IMR-90 (cell line): ENCODE measurements at places on chromosomes 2 and 18. TPM values are rescaled to one million over a fixed set of nuclear protein-coding genes. Genes with fewer than 3 reads are reported as not detected.

- no peaks in the 10 kb centered on the region for H3K27me3 ChIP-seq
- no peak overlapping the region for H3K4me3 ChIP-seq
- H3K36me3 ChIP-seq, result peaks cover 56% of the 10 kb centered on the region
- H3K4me1 ChIP-seq, result peaks cover 7% of the 10 kb centered on the region; the same call in 1 of the 2 replicates
These were observed 262.7 kb downstream of the TWIST2 start for GRCh38 chr2:239110595-239111048.

- peaks cover 2% of the 10 kb centered on the region; the same call in 1 of the 2 replicates for H3K4me1 ChIP-seq
- DNase-seq, result no peak
- H3K27me3 ChIP-seq, result no peaks in the 10 kb centered on the region
These were observed 65.2 kb upstream of the CRIM1 start for GRCh38 chr2:36290306-36290856.

GRCh38 chr2:224688997-224689396 lies 27.2 kb downstream of the CCDC195 start:
- no peak overlapping the region for H3K4me3 ChIP-seq
- no peaks in the 10 kb centered on the region for H3K4me1 ChIP-seq
- H3K27ac ChIP-seq, result no peak overlapping the region

- peak; percentile 90 for DNase-seq
- peak within 1 kb of the TSS; percentile 78 for H3K27ac ChIP-seq
- H3K36me3 ChIP-seq, result peaks cover 21% of the 10 kb centered on the region
- no peaks in the 10 kb centered on the region for H3K27me3 ChIP-seq
- peaks cover 5% of the 10 kb centered on the region for H3K4me1 ChIP-seq
These were observed at the start of gene AGBL5 for GRCh38 chr2:27050996-27051901. Gene AGBL5 (plus strand): TSS chr2:27051668. CDS start chr2:27052959, 1,291 bp downstream.

DNA sequence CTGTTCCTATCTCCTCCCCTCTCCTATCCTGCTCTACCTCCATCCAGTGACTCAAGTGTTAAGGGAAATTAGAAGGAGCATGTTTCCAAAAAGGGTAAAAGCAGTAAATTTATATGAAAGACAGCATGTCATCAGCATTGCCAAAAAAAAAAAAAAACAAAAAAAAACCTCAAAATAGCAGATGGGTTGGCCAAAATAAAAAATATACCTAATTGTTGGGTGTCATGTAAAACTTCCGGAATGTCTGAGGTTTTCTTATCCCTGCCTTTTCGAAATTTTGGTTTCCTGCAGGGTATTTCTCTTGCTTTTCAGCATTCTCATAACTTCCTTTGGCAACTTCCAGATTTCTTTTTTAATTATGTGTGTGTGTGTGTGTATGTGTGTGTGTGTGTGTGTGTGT lies 241.6 kb upstream of the FN1 start:
- no peaks in the 10 kb centered on the region for H3K36me3 ChIP-seq
- H3K4me3 ChIP-seq, result no peak overlapping the region
- no peak overlapping the region for H3K27ac ChIP-seq

DNA sequence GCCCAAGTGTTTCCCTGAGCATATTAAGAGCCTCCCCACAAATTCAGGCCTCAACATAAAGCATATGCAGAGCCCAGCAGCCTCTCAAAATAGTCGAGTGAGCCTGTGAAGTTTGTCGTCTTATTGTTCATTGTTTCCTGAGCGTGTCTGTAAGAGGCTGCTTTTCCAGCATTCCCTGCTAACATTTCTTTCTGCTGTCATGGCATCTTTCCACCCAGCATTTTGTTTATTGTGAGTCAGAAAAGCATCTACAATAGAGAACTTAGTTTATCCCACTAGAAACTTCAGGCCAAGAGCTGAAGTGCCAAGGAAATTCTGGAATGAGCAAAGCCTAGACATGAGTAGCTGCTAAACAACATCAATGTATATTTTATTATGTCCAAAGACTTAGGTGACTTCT lies 46.3 kb upstream of the STAM2 start:
- no peak overlapping the region for H3K4me3 ChIP-seq
- H3K4me1 ChIP-seq, result peaks cover 3% of the 10 kb centered on the region; the same call in 1 of the 2 replicates
- no peaks in the 10 kb centered on the region for H3K36me3 ChIP-seq

DNA sequence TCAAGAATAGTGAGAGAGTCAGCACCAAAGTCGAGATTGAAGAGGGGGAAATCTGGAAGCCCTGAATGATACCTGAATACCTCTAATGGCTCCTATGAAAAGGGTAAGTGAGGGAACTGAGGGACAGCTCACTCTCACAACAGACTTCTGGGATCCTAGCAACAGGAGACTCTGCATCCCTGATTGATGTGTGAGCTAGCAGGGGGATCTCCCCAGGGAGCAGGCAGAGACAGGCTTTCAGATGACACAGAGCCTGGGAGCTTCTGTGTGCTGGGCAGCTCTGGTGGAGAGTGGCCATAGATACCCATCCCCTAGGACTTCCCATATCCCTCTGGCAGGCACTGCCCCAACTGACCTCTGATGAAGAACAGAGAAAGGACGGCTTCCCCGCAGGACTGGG lies 206.2 kb downstream of the EXOC6B start:
- H3K4me3 ChIP-seq, result no peak overlapping the region
- DNase-seq, result no peak
- H3K27me3 ChIP-seq, result no peaks in the 10 kb centered on the region
- H3K4me1 ChIP-seq, result no peaks in the 10 kb centered on the region
- no peaks in the 10 kb centered on the region for H3K36me3 ChIP-seq

DNA sequence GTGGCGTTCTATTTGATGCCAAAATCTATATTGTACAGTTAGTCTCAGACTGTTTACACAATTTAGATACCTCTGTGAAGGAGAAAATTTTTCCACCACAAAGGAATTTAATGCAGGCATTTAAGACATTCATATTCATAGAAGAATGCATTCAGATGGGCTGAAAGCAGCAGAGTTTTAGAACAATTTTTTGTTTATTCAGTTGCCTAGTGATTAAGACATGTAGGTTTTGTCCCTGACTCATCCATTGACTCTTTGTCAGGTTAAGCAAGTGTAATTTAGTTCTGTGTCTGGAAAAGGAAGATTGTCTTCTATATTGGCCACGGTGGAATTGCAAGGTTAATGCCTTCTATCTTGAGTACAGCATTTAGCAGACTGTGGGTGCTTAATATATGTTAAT lies 515.0 kb downstream of the PARD3B start:
- DNase-seq, result peak; percentile 89
- H3K27ac ChIP-seq, result no peak overlapping the region
- no peaks in the 10 kb centered on the region for H3K36me3 ChIP-seq

- no peaks in the 10 kb centered on the region for H3K27me3 ChIP-seq
- no peaks in the 10 kb centered on the region for H3K36me3 ChIP-seq
These were observed 310.9 kb downstream of the PRKCE start for GRCh38 chr2:45962177-45962921.

DNA sequence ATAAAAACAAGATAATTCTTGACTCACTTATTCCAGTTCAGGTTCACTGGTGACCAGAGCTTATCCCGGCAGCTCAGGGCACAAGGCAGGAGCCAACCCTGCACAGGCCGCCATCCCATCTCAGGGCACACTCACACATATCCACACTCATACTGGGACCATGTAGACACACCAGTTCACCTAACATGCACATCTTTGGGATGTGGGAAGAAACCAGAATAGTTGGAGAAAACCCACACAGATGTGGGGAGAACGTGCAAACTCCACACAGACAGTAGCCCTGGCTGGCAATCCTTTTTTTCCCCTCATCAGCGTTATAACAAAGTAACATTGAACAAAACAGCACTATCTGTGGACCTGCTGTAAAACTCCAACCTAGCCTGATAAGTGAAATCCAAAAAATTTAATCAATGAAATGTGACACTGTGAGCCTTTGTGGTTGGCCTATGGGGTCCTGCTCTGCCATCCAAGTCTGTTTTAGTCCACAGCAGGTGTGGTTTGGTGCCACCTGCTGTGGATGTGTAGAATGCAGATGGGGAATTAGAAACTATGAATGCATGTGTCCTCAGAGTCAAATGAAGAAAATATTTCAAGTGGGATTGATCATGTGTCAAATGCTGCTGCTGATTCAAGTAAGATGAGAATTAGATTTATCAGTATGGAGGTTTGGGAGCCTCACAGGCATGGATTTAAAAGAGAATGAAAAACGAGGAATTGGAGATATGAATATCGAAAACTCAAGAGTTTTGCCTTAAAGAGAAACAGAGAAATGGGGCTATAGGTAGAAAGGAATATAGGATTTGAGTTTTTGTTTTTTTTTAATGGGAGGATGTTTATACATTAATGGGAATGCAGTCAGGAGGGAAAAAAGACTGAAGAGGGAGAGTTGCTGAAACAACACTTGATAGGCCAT lies 47.0 kb downstream of the UGP2 start:
- no peak overlapping the region for H3K4me3 ChIP-seq
- peaks cover 2% of the 10 kb centered on the region; the same call in 1 of the 2 replicates for H3K4me1 ChIP-seq
- H3K27me3 ChIP-seq, result no peaks in the 10 kb centered on the region
- DNase-seq, result peak; percentile 48
- H3K36me3 ChIP-seq, result peaks cover 21% of the 10 kb centered on the region

DNA sequence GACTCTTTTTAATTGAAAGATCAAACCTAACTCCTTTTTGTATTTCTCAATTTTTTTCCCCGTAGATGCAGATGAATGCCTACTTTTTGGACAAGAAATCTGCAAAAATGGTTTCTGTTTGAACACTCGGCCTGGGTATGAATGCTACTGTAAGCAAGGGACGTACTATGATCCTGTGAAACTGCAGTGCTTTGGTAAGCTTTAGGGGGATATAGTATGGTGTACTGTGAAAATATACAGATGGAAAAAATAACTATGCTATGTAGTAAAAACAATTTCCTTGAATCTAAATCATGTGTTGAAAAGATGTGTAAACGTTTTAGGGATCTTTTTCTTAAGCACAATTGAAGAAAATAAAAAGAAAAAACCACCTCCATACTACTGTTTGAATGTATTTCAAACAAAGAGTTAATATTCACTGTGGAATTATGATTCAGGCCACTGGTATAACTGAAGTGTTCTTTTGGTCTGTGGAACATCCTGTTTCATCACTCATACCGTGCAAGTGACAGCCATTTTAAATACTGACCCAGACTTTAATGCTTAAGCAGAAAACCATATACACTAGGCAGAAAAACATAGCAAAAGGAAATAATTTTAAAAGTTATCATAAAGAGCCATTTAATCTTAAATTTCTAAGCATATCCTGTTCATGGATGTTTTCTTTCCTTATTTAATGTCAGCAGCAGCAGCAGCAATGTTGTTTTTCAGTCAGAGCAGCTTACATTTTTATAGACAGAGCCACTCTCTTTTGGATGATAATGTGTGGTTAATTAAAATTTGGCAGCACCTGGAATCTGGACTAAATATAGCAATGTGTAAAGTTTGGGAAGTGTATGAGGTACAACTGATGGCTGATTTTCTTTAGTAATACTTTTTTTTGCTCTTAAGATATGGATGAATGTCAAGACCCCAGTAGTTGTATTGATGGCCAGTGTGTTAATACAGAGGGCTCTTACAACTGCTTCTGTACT lies 112.8 kb upstream of the RASGRP3 start:
- no peaks in the 10 kb centered on the region; the same call in 1 of the 2 replicates for H3K4me1 ChIP-seq
- peak overlapping the region; percentile 26 for H3K27ac ChIP-seq
- H3K4me3 ChIP-seq, result no peak overlapping the region
- peak; percentile 83 for DNase-seq
- peaks cover 38% of the 10 kb centered on the region for H3K36me3 ChIP-seq

DNA sequence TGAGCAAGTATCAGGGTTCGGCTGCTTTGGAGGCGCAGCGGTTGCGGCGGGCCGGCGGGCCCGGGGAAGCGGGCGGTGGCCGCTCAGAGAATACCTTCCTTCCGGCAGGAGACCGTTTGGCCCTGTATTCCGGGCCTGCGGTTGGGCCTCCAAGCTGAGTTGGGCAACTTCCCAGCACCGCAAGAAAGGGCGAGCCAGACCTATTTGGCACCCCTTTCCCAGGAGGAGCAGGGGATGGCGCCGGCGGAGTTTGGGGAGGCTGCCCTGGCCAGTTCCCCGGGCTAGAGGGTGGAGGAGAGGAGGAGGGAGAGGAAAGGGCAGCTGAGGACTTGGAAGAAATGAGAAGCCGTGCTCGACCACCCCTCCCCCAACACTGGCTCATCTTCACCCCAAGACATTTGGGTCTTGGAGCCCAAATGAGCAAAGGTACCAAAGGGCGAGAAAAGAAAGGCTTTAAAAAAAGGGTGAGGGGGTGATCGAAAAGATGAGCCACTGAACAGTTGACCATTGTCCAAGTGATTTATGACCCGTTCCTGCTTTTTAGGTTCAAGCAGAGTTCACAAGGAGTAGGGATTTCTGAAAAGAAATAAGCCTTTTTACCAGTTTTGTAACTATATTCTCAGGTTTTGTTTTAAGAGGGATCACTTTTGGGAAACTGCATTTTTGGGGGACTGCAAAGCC lies 8.4 kb downstream of the HOXD3 start:
- no peak overlapping the region for H3K4me3 ChIP-seq
- H3K27me3 ChIP-seq, result peaks cover 64% of the 10 kb centered on the region
- no peaks in the 10 kb centered on the region for H3K4me1 ChIP-seq
- no peak for DNase-seq

DNA sequence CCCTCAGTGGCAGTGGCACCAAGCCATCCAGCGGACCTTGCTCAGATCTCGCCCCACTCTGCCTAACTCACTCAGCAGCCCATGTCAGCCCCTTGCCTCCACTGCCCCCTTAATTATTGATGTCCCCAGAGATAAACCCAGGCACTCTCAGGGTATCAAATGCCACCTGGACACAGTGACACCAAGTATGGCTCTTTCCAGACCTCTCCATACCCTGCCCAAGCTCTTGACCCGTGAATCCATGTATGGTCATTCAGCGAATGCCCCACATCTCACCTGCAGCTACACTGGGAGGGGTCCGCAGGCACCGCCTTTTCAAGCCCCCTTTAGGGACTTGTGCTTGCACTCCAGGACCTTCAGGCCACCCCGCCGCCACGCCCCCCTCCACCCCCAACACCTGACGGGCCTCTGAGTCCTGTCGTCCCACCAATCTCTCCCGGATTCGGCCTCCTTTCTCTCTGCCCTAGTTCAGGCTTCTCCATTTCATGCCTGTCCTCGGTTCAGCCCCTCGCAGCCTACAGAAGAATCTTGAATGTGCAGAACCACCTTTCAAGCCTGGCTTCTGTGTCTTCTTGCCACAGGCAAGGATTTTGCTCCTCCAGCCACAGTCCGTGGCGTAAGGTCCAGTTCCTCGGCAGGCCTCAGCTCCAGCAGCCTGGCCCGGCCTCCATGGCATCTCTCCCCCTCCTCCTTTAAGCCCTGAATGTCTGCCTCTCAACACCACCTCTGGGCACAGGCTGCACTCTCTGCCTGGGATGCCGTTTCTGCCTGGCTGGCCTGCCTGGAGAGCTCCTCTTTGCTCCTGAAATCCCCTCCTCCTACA lies 54.1 kb upstream of the ODC1 start:
- H3K27ac ChIP-seq, result no peak overlapping the region
- peaks cover 50% of the 10 kb centered on the region for H3K27me3 ChIP-seq
- no peak overlapping the region for H3K4me3 ChIP-seq
- no peaks in the 10 kb centered on the region for H3K36me3 ChIP-seq

The SETBP1 gene
- polyA plus RNA-seq, result 0.16 and 0.19 TPM in 2 replicates

The COX5B gene
- polyA plus RNA-seq, result 272 and 341 TPM in 2 replicates

The CCL20 gene
- not detected in 2 replicates for polyA plus RNA-seq

The TUBB8B gene
- polyA plus RNA-seq, result not detected in 2 replicates

The LYPD1 gene
- 66.1 and 66.2 TPM in 2 replicates for polyA plus RNA-seq

The RASGRP3 gene
- 0.87 and 1.7 TPM in 2 replicates for polyA plus RNA-seq

The RNMT gene
- 11.9 and 13.6 TPM in 2 replicates for polyA plus RNA-seq

The HIBCH gene
- polyA plus RNA-seq, result 8.3 and 11.9 TPM in 2 replicates

The ALKAL2 gene
- not detected in 2 replicates for polyA plus RNA-seq

The CD8A gene
- polyA plus RNA-seq, result not detected in 2 replicates

The SALL3 gene
- polyA plus RNA-seq, result not detected in 2 replicates

The TMEM17 gene
- 1.2 and 1.8 TPM in 2 replicates for polyA plus RNA-seq
